Stimulated activated CD4-positive, alpha-beta T cell treated with anti-CD3 and anti-CD28 coated beads, Interleukin-2, amount 100 ng/mL, for 4 hours (primary cell): ENCODE measurements at places on chromosomes 3 and 15.
A peak's percentile ranks its signal among the peaks of the same experiment; 100 is the strongest.

DNA sequence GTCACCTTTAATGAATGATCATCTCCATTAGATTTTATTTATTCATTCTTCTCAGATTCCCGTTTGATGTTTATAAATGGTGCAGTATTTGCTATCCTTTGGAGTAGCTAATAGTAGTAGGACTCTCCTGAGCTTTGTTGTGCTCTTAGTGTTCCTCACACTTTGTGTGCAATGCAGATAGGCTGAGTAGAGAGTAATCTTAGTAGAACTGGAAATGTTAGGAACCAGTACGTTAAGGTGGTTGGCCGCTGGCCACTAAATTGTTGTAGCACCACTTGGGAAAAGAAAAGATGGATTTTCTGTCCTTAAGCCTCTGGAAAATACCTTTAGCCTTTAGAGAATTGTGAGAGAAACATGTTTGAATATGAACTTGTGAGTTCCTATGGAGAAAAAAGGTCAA is 19.9 kb upstream of the EBLN2 start:
- no peak for DNase-seq

- DNase-seq: no peak
Measured at GRCh38 chr3:144031938-144032337, 60.3 kb downstream of the DIPK2A start.

GRCh38 chr3:58167431-58168351 is 43.1 kb downstream of the DNASE1L3 start:
- no peak for DNase-seq

DNA sequence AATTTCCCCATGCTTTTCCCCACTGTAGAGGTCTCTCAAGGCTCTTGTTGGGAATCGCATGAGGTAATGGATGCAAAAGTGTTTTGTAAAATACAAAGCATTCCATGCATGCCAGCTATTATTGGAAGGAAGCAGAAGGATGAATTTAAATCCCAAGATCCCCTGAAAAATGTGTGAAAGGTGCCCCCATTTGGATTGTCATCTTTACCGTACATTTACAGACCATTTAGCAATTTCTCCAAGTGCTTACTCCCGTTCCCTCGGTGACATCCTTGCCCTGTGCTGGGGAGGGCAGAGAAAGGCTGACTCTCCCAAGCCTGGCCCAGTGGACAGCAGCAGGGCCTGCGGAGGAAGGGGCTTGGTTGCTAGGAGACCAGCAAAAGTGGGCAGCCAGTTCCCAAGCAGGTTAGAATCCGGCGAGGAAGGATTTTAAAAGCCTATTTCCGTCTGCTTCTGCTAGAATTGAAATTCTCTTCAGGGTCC is 31.1 kb upstream of the NEO1 start:
- no peak for DNase-seq

GRCh38 chr15:34241376-34242330 is 16.8 kb downstream of the EMC4 start:
- DNase-seq: peak; percentile 21

DNA sequence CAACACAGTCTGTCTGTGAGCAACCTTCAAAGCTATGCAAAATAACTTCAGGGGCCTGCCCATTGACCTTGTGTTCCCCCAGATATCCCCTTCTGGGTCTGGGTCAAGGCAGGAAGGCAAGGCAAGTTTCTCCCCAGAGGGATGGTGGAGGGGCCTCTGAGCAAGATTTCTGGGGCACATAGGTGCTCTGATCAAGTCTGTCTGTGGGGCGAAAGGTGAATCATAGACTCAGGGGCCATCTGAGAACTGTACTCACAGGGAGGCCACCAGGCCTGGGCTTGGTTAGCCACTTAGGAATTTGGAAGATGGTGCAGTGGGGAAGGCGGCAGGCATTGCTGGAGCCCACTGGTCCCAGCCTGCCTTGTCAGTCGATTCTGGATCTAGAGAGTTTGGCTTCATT is 92.4 kb downstream of the MINAR1 start:
- no peak for DNase-seq

DNA sequence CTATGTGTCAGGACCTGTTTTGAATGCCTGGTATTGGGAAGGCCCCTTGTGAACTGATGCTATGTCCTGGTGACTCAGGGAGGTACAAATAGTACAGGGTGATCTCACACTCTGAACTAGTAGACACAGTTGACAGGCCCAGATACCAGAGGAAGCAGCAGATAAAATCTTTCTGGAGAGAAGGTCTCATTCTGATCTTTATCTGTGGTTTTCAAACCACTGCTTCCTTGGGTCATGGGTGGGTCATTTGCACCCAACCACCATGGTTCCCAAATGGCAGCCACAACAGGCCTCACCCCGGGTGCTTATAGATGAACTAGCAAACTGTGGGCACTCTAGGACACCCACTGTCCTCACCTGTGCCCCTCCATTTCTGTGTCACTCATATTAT is 43.4 kb downstream of the PXYLP1 start:
- no peak for DNase-seq

DNA sequence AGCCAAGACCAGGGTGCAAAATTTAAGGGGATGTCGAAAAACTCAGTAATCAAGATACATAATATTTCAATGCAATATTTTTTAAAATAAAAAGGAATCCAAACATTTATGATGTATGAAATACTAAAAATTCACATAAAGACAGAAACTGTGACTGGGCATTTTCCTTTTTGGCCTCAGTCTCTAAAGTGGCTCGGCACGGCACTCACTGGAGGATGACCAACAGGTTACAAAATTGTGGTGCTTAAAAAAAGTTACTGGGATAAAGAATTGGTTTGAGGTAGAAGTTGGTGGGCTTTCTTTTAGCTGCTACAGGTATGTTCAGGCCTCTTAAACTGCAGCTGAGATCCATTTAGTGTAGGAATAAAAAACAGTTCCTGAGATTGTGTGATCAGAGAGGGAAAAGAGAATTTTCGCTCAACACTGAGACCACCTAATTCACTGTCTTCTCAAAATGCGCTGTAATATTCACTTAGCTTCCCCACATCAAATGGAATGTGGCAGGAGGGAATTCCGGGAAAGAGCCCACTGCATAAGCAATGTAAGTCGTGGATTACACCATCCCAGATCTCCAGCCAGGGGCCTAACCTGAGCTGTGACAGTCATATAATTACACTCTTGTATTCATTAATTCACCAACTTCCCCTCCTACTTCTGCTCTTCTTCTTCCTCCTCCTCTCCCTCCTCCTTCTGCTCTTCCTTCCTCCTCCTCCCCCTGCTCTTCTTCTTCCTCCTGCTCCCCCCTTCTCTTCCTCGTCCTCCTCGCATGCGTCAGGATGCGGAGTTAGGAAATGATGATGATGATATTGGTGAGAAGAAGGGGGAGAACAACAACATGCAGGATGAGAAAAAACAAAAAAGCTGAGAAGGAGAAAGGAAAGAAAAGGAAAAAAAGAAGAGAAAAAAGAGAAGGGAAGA is 45.9 kb downstream of the HES1 start:
- no peak for DNase-seq

GRCh38 chr3:194577986-194578905 is 55.0 kb downstream of the TMEM44 start:
- peak; percentile 33 for DNase-seq

- peak; percentile 71 for DNase-seq
Measured at GRCh38 chr3:189132231-189132671, 39.5 kb upstream of the TPRG1 start.
